ENCODE measurements at places on chromosomes 11 and 22.

DNA sequence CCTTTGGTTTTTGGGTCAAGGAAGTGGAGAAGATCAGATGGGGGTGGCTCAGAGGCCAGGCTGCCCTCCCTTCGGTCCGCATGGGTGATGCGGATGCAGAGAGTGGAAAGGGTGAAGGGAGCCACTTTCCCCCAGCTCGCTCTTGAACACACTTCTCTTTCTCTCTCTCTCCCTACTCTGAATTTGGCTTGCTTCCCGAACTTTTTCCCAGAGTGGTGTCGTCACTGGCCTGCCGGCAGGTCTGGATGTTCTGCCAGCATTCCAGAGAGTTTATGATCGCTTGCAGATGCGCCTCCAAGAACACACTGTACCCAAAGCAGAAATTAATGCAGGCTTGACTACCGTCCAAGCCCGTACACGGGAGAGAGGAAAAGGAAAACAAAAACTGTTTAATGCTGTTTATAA is 103.2 kb downstream of the ZBTB16 start:
- DNase-seq, result no peak

- no peak for DNase-seq
These were observed 1.4 kb upstream of the MOB2 start for GRCh38 chr11:1487851-1488574.

GRCh38 chr22:24532075-24532474 is 22.9 kb downstream of the GUCD1 start:
- no peak for DNase-seq

GRCh38 chr11:95088946-95089619 is 563 bp upstream of the ENDOD1 start:
- DNase-seq, result no peak

GRCh38 chr11:60923326-60923725 is 934 bp upstream of the TMEM132A start:
- no peak for DNase-seq

DNA sequence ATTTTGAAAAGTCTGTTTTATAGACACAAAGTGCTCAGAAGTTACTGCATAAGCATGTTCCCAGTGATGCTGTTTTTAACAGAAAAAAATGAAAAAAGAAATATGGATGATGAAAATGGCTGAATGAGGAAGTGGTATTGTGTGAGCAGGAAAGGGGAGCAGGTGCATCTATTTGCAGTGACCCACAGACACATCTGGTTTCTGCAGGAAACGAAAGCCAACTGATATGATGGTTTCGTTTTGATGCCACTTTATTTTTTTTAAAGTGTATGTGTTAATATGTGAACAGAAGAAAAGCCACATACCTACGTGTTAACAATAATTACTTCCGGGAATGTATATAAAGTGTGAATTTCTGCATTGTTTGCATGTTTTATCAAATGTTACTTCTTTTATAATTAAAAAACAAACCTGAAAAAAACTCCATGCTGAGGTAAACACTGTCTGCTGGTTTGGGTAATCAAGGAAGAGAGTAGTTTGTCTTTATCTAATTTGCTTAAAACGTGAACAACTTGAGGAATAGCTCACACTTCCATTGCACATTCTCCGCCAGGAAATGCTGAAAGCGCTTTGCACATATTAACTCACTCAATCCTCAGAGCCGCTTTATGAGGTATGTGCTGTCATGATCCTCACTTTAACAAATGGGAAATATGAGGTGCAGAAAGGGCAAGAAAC is 1335.9 kb downstream of the TBC1D22A start:
- no peak for DNase-seq

DNA sequence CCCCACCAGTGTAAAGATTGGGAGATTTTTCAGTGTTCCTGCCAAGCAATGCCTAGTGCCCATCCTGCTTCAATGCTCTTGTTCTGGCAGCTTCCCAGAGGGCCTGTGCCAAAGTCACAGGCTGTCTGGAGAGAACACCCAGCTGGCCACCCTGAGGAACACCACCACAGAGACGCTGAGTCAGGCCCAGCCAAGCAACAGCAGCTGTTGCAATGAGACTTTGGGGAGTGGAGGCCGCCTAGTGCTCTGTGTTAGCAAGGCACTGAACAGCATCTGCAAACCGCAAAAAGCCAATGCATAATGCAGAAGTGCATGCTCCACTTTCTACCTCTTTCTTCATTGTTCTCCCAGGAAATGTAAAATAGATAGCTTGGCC is 168.1 kb downstream of the NXPE2 start:
- no peak for DNase-seq

- DNase-seq, result no peak
These were observed 35.6 kb downstream of the KCNC1 start for GRCh38 chr11:17770048-17770652.

DNA sequence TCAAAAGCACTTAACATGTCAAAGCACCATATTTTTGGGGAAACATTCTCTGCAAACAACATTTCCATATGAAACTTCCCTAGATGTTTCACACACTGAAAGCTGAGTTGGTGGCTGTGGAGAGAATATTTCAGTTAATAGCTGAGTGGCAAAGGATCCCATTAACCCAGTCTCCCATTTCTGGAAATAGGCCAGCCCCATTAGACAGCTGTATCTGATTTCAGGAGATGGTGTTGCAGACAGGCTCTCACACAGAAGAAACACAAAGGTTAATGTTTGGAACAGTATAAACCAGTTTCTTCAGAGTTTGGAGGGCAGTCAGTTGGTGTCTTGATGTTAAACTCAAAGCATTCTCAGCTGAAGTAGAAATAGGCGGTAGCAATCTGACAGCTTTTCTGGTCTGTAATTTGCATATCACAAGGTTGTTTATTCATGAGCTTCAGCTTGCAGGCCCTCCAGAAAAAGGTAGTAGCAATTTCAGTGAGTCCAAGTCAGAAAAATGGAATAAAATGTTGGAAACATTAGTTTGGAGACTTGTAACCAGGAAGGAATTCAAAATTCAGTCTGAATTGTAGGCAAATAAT is 15.5 kb upstream of the ZBTB44 start:
- no peak for DNase-seq

DNA sequence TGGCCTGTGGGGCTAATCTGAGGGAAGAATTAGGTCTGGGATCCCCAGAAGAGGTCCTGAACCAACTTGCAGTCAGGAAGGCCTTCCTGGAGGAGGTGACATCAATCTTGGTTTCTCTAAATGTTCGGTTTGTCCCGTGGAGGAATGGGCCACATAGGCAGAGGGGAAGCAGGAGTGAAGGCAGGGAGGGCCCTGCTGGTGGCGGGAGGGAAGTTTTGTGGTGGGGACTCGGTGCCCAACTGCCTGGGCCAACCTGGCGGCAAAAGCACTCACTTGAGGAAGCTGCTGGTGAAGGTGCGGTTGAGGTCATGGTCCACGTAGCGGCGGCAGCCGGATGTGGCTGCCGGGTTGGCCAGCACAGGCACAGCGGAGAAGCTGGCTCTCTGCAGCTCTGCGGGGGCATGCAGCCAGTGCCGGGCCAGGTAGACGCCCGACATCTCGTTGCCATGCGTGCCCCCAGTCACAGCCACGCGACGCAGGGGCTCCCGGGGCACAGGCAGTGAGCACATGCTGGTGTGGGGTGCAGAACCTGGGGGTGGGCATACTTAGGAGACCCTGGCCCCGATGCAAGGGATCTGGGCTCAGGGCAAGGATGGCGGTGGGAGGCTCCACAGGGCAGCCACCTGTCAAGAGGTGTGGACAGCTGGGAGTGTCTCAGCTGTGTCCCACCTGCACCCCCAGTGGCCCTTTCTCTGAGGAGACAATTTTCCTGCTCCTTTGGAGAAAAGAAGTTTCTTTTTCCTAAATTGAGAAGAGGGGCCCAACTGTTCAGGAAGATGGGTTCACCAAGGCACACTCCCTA is 3.8 kb downstream of the ACY3 start:
- no peak for DNase-seq

- DNase-seq, result no peak
These were observed 247.1 kb downstream of the C11orf87 start for GRCh38 chr11:109668973-109669634.

DNA sequence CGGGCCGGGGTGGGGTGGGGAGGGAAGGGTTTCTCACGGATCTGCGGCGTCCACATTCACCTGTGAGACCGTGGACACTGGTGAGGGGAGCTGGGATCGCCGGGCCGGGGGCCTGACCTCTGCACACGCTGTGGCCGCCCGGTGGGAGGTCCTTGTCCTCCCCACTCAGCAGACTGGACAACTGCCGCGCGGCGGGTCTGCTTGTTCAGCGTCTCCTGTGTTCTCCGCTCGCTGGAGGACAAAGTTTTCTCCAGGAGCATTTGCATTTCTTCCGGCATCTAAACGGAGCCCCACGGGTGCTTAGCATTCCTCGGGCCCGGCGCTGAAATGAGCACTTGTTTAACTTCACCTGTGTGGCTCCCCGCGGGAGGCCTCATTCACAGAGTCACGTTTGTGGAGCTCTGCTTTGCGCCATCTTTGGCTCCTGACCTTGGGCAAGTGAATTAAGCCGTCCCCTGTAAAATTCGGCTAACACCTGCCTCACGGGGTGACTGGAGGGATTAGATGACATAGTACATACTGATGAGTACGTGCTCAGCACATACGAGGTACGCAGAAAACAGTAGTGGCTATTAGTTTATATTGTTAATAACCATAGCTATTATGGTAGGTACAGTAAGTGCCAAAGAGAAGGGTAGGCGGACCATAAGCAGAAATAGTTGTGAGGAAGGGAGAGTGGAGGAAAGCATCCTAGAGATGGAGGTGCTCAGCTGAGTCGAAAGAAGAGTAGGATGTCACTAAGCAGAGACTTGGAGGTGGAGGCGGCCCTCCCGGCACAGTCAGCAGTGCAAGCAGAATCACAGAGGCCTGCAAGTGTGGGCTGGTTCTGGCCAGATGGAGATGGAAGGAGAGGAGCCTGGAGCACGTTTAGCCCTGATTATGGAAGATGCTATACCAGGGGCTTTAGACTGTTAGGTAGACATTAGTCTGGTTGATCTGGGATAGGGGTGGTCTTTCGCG is 885 bp downstream of the TRMU start:
- DNase-seq, result peak; percentile 4

GRCh38 chr22:19213442-19214077 is 35.0 kb upstream of the SLC25A1 start:
- no peak for DNase-seq

DNA sequence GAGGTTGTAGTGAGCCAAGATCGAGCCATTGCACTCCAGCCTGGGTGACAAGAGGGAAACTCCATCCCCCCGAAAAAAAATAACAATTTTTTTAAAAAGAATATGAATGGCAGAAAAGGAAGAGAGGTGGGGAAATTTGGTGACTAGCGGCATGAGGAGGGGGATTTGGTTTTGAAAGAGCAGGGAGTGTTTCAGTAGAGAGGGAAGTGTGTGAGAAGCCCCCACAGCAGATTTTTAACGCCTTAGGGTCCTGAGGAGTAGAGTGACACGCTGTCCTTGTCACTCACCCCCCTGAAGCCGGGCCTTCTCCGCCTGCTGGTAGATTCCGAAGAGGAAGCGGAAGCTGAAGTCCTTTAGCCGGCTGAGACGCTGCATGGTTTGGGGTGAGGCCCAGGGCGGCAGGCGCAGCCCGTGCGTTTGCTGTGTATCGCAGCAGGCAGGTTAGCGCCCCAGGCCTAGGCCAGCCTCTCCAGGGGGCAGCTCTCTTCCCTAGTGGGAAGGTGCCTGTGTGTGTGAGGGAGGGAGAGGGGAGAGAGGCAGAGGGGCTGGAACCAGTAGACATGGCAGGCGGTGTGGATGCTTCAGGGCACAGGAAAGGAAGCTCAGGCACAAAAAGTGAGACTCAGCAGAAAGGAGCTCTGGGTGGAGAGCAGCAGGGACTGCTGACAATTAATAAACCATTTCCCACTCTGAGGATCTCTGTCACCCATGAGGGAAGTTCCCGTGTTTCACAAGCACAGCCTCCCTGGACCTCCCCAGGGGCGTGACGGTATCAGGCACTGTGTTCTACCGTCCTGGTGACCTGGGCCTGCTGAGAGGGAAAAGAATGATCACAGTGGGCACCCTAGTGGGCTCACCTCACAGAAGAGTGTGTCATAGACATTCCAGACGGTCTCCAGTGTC is 3.9 kb downstream of the ACP2 start:
- peak; percentile 90 for DNase-seq

- DNase-seq, result peak; percentile 83
These were observed 48.0 kb downstream of the MYO7A start for GRCh38 chr11:77175869-77176539.

All from inflammatory macrophage (primary cell).